Nephron progenitor cell (in vitro differentiated cells): ENCODE measurements at places on chromosomes 13 and 19.

- no peak for DNase-seq
Observed at GRCh38 chr19:32544917-32545316, 36.1 kb upstream of the PDCD5 start.

GRCh38 chr19:35140207-35140961 lies 1.8 kb downstream of the FXYD1 start:
- no peak for DNase-seq

- peak; percentile 56 for DNase-seq
Observed at GRCh38 chr19:48745208-48745995, 1.3 kb downstream of the IZUMO1 start.

DNA sequence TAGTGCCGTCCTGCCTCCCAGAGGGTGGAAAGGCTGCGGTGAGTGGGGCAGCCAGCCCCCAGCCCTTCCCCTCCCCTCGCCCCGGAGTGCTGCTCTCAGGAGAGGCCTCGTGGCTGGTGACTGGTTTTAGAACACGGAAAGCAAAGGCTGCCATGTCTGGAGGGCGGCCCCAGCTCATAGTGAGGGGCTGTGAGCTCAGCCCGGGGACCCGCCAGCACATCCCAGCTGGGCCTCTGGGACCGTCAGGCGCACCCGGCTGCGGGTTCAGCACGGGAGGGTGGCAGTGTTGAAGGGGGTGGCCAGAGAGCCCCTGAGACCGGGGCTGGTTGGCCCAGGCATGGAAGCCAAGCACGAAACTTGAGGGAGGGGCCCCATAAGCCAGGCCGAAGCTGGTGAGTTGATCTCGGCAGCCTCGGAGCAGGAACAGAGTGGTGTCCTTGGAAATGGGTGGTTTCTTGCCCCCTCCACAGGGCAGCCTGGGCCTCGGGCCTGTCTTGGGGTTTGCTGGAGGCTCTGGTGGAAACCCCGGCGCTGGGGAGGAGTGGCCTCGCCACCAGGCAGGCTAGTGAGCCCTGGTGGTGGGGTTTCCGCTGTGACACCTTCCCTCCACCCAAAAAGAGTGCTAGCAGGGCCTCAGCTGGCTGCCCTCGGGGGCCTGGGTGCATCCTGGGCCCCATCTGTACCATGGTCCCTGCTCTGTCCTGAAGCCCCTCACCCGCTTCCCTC lies 157.7 kb downstream of the KDM4B start:
- no peak for DNase-seq

DNA sequence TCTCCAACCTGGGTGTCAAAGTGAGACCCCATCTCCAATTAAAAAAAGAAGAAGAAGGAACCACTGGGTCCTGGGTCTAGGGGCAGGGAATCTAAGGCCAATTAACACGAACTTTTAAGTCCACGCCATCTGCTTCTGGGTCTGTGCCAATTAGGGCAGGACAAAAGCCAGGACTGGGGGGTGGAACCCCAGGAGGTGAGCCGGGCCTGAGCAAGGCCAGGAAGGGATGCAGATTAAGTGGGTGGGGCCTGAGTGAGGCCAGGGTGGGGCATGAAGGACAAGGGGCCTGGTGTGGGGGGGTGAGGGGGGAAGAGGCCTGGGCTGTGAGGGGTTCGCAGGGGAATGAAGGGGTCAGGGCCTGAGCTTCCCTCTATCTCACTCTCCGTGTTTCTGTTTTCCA lies 26.3 kb upstream of the ZNF83 start:
- DNase-seq = peak; percentile 5

- DNase-seq = no peak
Observed at GRCh38 chr13:64925727-64926126, 2304.4 kb downstream of the PCDH9 start.

DNA sequence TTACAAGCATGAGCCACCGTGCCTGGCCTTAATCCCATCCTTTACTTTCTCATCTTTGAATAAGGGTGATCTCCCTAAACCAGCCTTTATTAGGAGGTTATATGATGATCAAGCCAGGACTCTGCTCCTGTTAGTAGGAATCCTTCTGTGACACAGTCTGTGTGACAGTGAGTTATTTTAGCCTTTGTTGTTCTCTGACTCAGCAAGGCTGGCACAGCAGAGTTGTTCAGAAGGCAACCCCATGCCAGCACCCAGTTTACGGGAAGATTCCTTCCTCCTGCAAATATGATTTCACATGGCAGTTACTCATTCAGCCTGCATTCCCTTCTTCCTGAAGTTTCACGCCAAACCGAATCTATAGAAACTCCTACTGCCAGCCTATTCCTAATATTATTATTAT lies 10.5 kb upstream of the MIER2 start:
- no peak for DNase-seq

DNA sequence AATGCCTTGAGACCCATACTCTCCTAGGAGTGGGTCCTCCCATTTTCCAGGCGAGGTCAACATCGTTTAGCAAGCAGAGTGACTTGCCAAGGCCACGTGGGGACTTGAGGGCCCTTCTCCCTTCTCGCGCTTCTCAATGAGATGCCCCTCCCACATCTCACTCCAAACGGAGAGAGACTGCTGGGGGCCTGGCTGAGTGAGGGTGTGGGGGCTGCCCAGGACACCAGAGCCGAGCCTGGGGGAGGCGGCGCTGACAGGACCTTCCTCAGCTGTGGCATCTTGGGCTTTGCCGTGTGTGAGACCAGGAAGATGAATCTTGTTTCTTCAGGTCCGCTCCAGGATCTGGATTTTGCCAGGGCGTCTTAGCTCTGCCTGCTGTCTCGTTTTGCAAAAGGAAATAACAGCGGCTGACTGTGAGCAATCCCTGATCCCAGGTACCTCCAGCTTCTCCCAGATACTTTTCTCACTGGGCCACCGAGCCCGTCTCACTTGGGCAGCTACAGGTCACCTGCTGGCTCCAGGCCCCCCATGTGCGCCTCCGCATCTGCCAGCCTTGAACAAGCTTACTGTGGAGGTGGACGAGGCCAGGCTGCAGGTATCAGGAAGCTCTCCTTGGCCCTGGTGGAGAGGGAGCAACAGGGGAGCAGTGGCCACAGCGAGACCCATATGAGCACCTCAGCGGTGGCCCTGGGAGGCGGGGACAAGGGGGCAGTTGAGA lies 6.0 kb downstream of the COX6B2 start:
- DNase-seq = peak; percentile 54

GRCh38 chr13:41939398-41939797 lies 21.5 kb downstream of the VWA8 start:
- DNase-seq = no peak
